C1 segment of cervical spinal cord (tissue), 14 donors: ENCODE measurements at places on chromosomes 6 and 20.
A peak's percentile ranks its signal among the peaks of the same experiment; 100 is the strongest.

DNA sequence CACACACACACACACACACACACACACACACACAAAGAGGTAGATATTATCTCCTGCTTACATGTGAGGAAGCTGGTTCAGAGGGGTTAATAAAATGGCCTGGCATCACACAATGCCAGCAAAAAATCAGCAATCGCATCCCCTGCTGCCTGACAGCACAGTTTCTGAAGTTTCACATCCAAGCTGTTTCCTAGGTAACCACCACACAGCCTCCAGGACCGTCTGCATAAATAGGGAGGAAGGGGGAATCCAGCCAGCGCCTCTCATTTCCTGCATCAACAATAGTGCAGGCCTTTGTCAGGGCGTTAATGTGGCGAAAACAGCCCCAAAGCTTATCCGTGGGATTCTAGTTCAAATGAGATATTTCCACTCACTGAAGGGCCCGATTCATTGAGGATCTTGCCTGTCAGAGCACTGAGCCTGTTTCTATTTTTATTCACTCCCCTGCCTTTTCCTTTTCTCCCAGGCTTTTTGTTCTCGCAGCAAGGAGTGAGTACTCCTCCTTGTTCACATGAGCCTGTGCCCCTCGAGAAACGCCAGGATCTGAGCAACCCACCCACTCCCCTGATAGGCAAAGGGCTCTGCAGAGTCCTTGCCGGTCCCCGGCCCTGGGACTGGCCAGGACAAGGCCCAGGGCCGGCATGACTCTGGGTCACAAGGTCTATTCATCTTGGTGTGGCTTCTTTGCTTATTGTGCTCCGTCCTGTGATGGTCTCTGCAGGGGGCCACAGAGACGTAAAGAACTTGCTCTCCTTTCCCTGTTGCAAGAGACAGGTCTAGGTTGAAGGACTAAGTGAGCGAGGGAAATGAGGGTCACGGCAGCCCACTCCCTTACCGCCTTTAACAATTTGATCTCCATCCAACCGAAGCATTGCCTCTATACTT, 32.7 kb downstream of the TUBB2B start:
- peak; percentile 40 for DNase-seq

- no peak for DNase-seq
Measured at GRCh38 chr20:13142143-13142542, 78.9 kb upstream of the ISM1 start.

- no peak for DNase-seq
Measured at GRCh38 chr6:43728586-43728985, 41.0 kb upstream of the MRPS18A start.

DNA sequence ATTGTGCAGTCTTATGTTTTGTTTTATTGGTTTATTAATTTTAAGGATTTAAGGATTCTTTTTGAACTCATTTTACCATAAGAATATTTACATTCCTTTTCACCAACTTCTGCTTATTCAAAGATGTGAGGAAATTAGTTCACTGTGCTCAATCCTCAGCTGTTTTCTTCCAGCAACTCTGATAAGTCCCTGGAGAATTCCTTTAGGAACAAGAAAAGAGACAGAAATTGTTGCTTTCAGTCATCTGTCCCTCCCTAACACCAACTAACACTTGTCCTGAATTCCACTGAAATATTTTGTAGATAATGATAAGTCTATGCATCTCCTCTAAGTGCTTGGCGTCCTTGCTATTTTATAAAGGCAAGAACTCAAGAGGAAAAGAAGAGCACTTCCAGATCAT, 334.8 kb upstream of the MARCKS start:
- no peak for DNase-seq

DNA sequence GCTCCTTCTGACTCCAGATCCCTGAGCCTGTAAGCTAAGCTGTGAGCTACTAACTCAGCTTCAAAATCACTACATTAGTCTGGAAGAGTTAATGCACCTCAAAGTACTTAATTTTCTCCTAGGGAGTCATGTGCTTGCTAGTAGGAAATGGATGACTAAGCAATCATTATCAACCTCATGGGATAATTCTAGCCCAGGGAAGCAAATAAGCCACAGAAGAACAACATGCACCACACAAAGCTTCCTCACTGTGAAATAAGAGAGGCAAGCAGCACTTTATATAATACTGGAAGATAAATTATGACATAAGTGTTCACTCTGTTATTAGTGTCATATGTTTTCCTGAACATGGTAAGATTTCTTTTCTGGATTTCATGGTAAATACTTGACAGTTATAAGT, 57.9 kb upstream of the RCAN2 start:
- no peak for DNase-seq
